ENCODE measurements at places on chromosomes 7 and 10.

DNA sequence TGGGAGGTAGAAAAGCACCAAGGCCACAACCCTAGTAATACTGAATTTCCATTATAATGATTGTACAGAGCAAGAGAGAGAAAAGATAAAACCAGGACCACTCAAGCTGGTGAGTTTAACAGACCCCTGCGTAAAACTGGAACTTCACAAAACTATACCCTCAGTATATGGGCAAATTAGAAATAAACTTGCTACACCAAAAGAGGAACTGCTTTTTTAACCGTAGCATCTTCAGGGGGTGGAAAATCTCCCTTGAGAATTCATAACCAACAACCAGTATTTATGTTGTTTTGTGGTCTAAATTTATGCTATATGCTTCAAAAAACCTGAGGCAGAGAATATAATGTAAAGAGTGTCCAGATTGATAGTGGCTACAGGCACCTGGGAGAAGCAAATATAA, 171.2 kb downstream of the SGMS1 start:
- DNase-seq: no peak

DNA sequence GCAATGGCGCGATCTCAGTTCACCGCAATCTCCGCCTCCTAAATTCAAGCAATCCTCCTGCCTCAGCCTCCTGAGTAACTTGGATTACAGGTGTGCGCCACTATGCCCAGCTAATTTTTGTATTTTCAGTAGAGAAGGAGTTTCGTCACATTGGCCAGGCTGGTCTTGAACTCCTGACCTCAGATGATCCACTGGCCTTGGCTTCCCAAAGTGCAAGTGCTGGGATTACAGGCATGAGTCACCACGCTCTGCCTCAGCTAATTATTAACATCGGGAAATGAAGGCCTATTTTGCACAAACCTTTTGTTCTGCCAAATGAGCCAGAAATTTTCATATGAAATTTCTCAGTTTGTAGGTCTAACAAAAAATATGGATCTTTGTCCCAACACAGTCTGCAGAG, 106.7 kb upstream of the ODAD2 start:
- DNase-seq: no peak

DNA sequence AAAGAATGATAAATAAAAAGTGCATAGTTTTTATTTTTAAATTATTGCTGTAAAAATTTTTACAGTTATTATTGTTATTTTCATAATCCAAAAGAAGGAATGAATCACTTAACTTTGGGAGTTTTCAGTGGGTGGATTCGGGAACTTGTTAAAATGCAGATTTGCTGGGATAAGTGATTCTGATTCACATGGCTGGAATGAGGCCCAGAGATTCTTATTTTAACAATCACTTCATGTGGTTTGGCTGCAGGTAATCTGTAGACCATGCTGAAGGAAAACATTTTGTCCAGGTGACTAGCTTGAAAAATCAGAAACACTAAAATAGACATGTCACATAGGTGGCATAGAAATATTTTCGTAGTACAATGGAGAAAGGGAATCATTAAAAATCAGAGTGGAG, 13.9 kb downstream of the CROT start:
- no peak for DNase-seq

DNA sequence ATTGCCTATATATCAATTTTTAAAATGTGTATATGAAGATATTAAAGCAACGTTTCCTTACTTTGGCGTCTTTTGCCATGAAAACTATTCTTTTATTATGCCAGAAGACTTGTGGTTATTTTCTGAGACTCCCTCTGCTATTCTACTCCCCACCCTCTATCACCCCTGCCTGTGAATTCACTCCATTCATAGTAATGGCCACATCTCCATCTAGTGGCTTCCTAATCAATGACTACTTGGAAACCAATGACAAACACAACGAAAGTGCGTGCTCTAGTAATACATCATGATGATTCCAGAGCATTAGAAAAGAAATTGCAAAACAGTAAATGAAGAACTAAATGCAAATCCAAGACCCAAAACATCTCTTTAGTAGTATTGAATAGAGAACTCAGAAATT, 186.7 kb upstream of the HGF start:
- DNase-seq: no peak

DNA sequence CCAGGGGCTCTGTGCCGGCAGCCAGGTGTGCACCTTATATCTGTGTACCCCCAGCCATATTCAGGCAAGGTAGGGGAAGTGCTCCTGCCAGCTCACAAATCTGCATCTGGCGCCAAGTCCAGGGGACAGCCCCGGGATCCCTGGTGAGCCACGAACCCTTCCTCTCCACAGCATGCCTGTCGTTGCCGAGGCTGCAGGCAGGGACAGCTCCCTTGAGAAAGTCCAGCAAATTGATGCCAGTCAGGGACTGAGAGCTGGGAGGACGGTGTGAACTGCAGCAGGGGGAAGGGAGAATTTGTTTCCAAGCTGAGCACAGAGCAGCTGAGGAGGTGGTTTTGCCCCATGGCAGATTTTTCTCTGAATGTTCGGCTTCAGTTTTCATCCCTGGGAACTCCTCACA, 919 bp downstream of the PLA2G12B start:
- no peak for DNase-seq

GRCh38 chr7:137020351-137020750, 151.9 kb downstream of the CHRM2 start:
- DNase-seq: no peak
